CD4-positive, alpha-beta memory T cell (primary cell): ENCODE measurements at places on chromosomes 4 and X.

- H3K27ac ChIP-seq: no peak overlapping the region
- H3K27me3 ChIP-seq: no peaks in the 10 kb centered on the region
- H3K4me1 ChIP-seq: peaks cover 8% of the 10 kb centered on the region
- DNase-seq: no peak
Observed at GRCh38 chr4:17329046-17329445, 182.8 kb downstream of the QDPR start.

DNA sequence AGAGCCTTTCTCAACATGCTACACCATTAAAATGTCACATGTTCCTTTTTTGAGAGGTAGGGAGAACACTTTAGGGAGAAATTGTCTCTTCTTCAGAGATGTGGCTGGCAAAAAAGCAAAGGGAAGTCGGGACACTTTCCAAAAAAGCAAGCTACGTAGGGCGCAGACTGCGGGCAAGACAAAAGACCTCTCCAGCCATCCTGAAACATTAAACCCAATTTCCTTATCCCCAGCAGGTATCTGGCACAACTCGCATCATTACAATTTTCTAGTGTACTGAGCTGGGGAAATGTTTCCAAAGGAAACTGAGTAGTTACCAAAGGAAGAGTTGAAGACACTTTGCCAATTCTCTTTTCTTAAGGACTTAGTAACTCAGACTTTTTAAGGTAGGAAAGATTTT lies 116.0 kb downstream of the PACRGL start:
- no peak overlapping the region for H3K27ac ChIP-seq
- no peak for DNase-seq
- H3K4me1 ChIP-seq: no peaks in the 10 kb centered on the region
- no peaks in the 10 kb centered on the region for H3K36me3 ChIP-seq

DNA sequence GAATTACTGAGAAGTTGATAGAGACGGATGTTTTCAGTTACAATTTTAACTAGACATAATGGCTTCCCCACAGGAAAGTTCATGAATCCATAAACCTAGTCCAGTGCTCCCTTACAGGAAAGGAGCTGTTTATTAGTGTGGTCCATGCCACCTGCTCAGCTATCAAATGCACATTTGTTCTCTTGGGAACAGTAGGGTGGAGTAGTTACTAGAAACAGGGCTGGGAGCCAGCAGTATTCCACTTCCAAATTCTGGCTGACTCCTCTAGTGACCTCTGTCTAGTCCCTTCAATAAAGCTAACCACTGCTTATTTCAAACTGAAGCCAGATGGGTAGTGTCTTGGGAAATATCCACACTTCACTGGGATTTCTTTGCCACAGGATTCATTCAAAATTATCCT lies 88.4 kb upstream of the TLL1 start:
- H3K27ac ChIP-seq: no peak overlapping the region
- H3K36me3 ChIP-seq: no peaks in the 10 kb centered on the region
- no peaks in the 10 kb centered on the region for H3K4me1 ChIP-seq
- H3K4me3 ChIP-seq: no peak overlapping the region

- H3K4me3 ChIP-seq: no peak overlapping the region
- peaks cover 3% of the 10 kb centered on the region for H3K27me3 ChIP-seq
- H3K36me3 ChIP-seq: no peaks in the 10 kb centered on the region
- no peak for DNase-seq
- H3K4me1 ChIP-seq: peaks cover 7% of the 10 kb centered on the region
- H3K27ac ChIP-seq: no peak overlapping the region
Observed at GRCh38 chr4:144648042-144648441, 2.1 kb downstream of the HHIP start.

DNA sequence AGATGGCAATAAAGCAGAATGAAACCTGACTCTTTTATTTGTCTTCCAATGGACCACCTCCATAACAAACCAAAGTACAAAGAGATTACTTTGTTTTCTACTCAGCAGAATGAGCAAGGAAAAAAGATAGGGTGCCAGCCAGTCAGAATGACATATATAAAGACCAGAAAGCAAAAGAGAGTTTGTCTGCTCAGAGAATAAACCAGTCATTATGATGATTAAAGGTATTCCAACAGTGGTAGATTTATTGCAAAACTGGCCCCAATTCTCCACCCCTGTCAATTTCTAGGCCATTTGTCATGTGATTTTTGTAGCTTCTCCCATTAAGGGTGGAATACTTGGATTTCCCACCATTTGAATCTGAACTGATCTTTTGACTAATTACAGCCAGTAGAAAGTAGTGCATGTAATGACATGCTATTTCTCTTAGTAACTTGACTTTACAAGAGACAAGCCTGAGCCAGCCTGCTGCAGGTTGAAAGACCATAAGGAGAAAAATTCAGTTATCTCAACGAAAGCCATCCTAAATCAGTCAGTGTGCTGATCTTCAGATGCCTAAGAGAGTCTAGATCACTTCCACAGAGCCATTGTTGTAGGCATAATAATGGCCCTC lies 203.1 kb downstream of the EPHA5 start:
- DNase-seq: no peak
- no peaks in the 10 kb centered on the region for H3K36me3 ChIP-seq
- no peaks in the 10 kb centered on the region for H3K27me3 ChIP-seq

- no peak for DNase-seq
- no peak overlapping the region for H3K27ac ChIP-seq
Observed at GRCh38 chr4:95421869-95422268, 126.9 kb downstream of the UNC5C start.

DNA sequence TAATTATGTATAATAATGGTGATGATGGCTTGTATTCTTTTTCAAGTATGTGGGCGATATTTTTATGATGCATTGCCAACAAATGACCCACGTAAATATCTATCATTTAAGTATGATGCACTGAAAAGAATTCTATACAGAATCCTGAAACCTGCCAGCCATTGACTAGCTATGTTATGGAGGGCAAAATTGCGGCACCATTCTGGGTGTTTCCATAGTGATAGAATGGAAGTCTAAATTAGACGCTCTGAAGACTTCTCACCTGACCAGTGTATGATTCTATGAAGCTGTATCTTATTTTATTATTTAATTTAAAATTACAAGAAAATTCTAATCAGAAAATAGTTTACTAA lies 677 bp upstream of the CENPC start:
- H3K4me3 ChIP-seq: peak overlapping the region; percentile 82
- H3K27ac ChIP-seq: peak overlapping the region; percentile 95
- no peaks in the 10 kb centered on the region for H3K36me3 ChIP-seq
- H3K27me3 ChIP-seq: no peaks in the 10 kb centered on the region
- DNase-seq: no peak
- peaks cover 29% of the 10 kb centered on the region for H3K4me1 ChIP-seq

DNA sequence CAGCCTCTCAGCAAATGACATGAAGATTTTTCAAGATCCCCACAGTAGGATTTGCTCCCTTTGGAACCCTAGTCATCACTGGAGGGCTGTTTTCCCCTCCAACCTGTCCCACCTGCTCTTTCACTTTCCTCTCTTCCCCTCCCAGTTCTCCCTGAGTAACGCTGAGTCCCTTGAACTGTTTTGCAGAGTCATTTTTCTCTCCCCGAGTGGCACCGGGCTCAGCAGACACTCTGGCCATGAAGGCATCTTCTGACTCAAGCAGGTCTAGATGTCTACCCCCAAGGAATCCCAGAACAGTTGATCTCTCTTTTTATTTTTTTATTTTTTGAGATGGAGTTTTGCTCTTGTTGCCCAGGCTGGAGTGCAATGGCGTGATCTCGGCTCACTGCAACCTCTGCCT lies 52.2 kb downstream of the HTRA3 start:
- H3K4me3 ChIP-seq: no peak overlapping the region
- no peak for DNase-seq
- H3K27ac ChIP-seq: no peak overlapping the region
- H3K4me1 ChIP-seq: no peaks in the 10 kb centered on the region
- no peaks in the 10 kb centered on the region for H3K36me3 ChIP-seq
- no peaks in the 10 kb centered on the region for H3K27me3 ChIP-seq

DNA sequence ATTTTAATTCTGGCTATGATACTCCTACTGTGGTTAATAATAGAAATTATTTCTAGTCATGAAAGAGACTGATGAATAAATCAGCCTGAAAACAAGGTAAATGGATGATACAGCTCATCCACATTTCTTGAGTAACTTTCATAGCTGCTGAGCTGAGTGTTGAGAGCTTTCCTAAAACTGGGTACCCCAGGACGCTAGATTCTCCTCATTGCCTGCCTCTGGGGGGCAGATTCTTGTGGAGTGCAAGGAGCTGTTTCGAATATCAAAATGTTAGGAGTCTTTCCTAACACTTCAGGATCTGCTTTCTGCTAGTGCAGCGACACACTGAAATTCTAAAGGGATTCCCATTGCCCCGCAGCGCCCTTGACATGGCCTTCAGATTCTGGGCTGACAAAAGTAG lies 2.1 kb downstream of the MND1 start:
- H3K27me3 ChIP-seq: no peaks in the 10 kb centered on the region
- peaks cover 15% of the 10 kb centered on the region for H3K4me1 ChIP-seq
- no peak overlapping the region for H3K27ac ChIP-seq
- DNase-seq: no peak

- H3K4me1 ChIP-seq: peaks cover 15% of the 10 kb centered on the region
- H3K27me3 ChIP-seq: no peaks in the 10 kb centered on the region
- H3K27ac ChIP-seq: no peak overlapping the region
- no peak for DNase-seq
Observed at GRCh38 chrX:17738737-17739535, 1.6 kb downstream of the SCML1 start.

- no peak overlapping the region for H3K27ac ChIP-seq
- H3K4me1 ChIP-seq: no peaks in the 10 kb centered on the region
- no peaks in the 10 kb centered on the region for H3K36me3 ChIP-seq
- no peak overlapping the region for H3K4me3 ChIP-seq
Observed at GRCh38 chrX:74179071-74179470, 124.9 kb upstream of the ZCCHC13 start.

- H3K36me3 ChIP-seq: no peaks in the 10 kb centered on the region
- H3K27ac ChIP-seq: no peak overlapping the region
Observed at GRCh38 chr4:116229420-116229819, 856.0 kb downstream of the TRAM1L1 start.

DNA sequence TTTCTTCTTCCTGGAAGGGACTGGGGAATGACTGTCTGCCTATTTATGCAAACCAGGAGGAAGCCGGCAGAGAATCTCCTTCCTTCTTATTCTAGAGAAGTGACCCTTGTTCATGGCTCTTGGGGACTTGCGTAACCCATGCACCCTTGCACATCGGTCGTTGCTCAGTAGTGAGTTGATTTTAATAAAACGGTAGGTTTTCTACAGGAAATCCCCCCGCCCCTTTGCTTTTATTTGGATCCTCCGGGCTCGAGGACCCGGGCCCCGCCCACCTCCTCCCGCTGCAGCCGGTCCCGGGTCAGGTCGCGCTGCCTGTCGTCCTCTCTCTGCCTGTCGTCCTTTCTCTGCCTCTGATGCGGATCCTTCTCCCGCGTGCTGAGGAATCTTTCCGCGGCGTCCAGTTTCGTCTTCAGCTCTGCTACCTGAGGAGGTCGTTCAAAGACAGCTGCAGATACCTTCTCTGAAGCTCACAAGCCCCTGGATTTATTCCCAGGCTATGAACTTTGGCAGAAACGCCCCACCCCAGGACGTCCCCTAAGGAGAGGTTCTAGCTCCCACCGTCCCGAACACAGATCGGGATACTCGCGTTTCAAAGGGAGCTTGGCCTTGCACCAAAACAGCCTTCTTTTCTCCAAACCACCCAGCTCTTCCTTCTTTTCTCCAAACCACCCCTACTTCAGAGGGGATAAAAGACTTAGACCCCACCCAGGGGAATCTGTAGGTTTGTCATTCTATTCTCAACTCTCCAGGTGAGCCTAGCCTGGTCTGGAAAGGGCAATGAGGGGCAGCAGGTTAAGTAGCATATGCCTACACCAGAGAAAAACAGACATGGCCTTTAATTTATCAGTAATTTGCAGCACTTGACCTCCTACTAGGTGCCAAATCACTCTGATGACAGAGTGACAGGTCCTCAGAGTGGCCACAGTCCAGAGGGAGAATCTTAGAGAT lies 7.0 kb downstream of the TNIP3 start:
- no peaks in the 10 kb centered on the region for H3K36me3 ChIP-seq
- H3K4me1 ChIP-seq: peaks cover 55% of the 10 kb centered on the region
- DNase-seq: no peak
- no peaks in the 10 kb centered on the region for H3K27me3 ChIP-seq
- peak overlapping the region; percentile 1 for H3K27ac ChIP-seq

GRCh38 chr4:81687471-81687870 lies 215.8 kb upstream of the RASGEF1B start:
- H3K36me3 ChIP-seq: no peaks in the 10 kb centered on the region
- H3K27me3 ChIP-seq: no peaks in the 10 kb centered on the region
- DNase-seq: no peak
- H3K4me1 ChIP-seq: no peaks in the 10 kb centered on the region
- H3K4me3 ChIP-seq: no peak overlapping the region

- DNase-seq: no peak
- no peaks in the 10 kb centered on the region for H3K4me1 ChIP-seq
- no peaks in the 10 kb centered on the region for H3K36me3 ChIP-seq
- no peak overlapping the region for H3K27ac ChIP-seq
Observed at GRCh38 chr4:11286533-11286932, 142.2 kb downstream of the HS3ST1 start.

DNA sequence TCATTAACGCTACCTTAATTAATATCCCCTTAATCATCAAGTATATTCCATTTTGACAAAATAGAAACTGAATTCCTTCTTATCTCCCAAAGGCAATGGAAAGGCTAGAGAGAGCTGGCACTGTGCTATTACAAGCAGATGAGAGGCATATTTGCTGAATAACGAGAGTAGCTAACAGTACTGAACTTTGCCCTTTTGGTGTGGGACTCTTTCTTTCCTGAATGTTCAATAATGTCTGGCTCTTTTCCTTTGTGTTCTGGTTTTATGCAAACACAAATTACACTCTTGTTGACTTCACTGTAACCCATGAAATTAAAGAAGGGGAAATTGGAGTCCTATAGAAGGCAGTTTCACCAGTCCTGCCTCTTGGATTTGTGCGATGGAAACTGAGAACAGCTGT lies 63.5 kb downstream of the SHROOM3 start:
- H3K4me3 ChIP-seq: no peak overlapping the region
- no peaks in the 10 kb centered on the region for H3K4me1 ChIP-seq
- no peak overlapping the region for H3K27ac ChIP-seq
- no peaks in the 10 kb centered on the region for H3K36me3 ChIP-seq
- DNase-seq: no peak
- H3K27me3 ChIP-seq: no peaks in the 10 kb centered on the region

- no peaks in the 10 kb centered on the region for H3K4me1 ChIP-seq
- no peak overlapping the region for H3K27ac ChIP-seq
- H3K36me3 ChIP-seq: no peaks in the 10 kb centered on the region
- DNase-seq: no peak
- no peaks in the 10 kb centered on the region for H3K27me3 ChIP-seq
Observed at GRCh38 chrX:125306335-125306866, 13.3 kb upstream of the TEX13C start.

- no peaks in the 10 kb centered on the region for H3K27me3 ChIP-seq
- no peaks in the 10 kb centered on the region for H3K4me1 ChIP-seq
- H3K36me3 ChIP-seq: no peaks in the 10 kb centered on the region
- no peak overlapping the region for H3K27ac ChIP-seq
Observed at GRCh38 chrX:113956936-113957335, 627.0 kb upstream of the HTR2C start.

GRCh38 chrX:10197279-10198210 lies 40.8 kb downstream of the CLCN4 start:
- H3K27me3 ChIP-seq: no peaks in the 10 kb centered on the region
- no peak for DNase-seq
- no peak overlapping the region for H3K4me3 ChIP-seq
- no peaks in the 10 kb centered on the region for H3K36me3 ChIP-seq
- H3K4me1 ChIP-seq: no peaks in the 10 kb centered on the region

- no peaks in the 10 kb centered on the region for H3K36me3 ChIP-seq
- H3K27ac ChIP-seq: no peak overlapping the region
- H3K4me1 ChIP-seq: no peaks in the 10 kb centered on the region
Observed at GRCh38 chr4:163920426-163920825, 425.9 kb downstream of the TMA16 start.

- no peak overlapping the region for H3K4me3 ChIP-seq
- no peak overlapping the region for H3K27ac ChIP-seq
- H3K27me3 ChIP-seq: no peaks in the 10 kb centered on the region
- H3K36me3 ChIP-seq: no peaks in the 10 kb centered on the region
- peak; percentile 28 for DNase-seq
Observed at GRCh38 chr4:153428941-153429475, 37.2 kb upstream of the TMEM131L start.
